ENCODE measurements at places on chromosomes 5 and 9.

DNA sequence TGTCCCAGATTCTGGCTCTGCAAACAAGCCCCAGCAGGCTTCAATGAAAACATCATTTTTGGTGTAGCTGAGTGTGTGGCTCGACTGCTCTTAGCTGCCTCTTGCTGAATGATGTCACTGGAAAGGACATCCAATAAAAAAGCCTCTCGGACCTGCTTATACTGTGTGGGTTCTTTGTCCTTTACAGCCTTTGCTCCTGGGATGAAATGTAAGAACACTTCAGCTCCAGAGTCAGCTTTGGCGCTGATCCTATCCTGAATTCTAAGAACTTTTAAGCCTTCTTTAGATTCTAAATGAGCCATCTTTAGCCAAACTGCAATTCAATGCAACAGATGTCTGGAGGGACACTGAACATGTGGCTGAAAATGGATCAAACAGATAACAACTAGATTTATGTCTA, 404.6 kb upstream of the C9orf72 start:
- DNase-seq = no peak

DNA sequence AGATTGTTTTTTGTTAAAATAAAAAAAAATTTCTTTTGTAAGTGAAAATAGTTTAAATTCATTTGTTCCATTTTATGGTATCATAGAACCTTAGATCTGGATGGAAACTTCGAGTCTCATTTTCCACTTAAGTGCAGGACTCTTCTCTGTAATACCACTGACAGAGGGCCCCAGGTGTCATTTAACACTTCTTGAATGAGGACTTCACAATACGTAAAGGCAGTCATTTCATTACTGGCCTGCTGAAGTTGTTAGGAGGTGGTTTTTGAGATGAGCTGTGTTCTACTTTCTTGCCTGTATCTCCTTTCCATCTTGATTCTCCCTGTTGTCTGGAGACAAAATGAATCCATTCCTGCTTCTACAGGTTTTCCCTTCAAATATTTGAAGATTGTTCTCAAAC, 455.3 kb downstream of the DMRT2 start:
- DNase-seq = no peak

GRCh38 chr9:93965830-93966577, 10.8 kb upstream of the BARX1 start:
- no peak for DNase-seq

DNA sequence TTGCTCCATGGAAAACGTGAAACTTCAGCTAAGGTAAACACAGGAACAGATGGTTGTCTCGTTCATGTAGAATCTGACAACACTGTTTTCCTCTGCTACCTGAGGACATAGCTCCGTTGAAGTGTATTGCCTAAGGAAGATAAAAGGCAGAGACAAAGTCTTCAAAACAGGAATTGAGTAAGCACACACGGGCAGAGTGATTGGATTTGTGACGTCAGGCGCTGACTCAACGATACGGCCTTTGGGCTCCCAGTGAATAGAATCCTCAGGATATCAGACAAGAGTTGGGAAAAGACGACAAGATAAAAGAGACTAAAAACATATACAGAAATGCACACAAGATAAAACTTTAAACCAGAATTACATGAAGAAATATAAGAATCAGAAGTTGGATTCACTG, 787.1 kb upstream of the CTNND2 start:
- no peak for DNase-seq

DNA sequence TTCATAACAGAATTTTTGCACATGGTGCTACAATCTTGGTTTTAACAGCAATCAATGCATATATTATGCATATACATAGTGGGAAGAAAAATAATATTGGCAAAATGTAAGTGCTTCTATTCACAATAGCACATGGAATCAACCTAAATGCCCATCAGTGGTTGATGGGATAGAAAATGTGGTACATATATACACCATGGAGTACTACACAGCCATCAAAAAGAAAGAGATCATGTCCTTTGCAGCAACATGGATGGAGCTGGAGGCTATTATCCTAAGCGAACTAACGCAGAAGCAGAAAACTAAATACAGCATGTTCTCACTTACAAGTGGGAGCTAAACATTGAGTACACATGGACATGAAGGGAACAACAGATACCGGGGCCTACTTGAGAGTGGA, 37.2 kb upstream of the TLX3 start:
- no peak for DNase-seq

- no peak for DNase-seq
These were observed 154.3 kb downstream of the KDM4C start for GRCh38 chr9:6911901-6912638.

DNA sequence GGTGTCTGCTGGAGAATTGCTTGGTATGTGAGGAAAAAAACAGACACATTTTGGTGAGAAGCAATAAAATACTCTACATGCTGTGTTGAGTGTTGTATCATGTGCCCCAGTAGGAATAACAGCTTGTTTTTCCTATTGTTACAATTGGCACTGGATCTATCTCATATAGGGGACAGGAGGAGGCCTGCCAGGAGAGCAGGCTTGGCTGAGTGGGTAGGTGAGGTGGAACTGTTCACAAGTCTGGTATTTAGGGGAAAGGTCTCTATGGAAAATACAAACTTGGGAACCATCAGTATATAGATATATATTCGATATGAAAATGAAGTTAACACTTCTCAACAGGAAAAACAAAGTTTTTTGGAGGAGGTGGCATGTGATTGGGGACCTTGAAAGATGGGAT, 9.5 kb upstream of the SH3TC2 start:
- DNase-seq = no peak

DNA sequence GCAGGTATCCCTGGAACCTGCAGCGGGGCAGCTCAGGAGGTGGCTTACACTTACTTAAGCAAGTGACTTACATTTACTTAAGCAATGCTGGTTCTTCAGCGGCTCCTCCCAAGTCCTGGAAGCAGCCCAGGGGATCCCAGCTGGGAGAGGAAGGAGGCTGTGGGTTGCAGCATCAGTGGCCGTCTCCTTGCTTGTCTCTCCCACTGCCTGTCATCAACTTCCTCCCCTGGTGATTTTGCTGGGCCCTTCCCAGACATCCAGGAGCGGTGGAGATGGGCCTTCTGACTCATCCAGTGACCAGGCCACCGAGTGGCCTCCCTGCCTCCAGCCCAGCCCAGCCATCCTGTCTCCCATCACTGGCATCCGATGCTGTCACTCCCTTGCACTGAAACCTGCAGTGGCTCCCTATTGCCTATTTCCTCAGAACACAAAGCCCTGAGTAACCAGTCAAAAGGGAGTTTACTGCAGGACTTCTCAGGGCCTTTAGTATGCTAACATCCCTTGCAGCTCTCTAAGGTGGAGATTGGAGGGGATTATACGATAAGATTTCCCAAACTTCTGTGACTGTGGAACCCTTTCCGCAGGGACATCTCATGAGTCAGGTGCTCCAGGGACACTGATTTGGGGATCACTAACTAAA, 155.9 kb upstream of the PHYKPL start:
- DNase-seq = no peak

DNA sequence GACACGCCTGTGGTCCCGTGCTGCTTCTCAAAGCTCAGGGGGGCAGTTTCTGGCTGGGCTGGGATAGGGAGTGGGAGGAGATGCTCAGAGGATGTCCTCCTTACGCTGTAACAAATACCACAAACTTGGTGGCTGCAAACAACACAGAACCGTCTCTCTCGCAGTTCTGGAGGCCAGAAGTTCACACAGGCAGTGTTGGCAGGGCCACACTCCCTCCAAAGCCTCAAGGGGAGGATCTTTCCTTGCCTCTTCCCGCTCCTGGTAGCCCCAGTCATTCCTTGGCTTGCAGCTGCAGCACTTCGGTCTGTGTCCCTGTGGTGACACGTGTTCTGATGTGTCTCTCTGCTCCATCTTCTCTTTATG, 10.4 kb upstream of the ORM1 start:
- no peak for DNase-seq

DNA sequence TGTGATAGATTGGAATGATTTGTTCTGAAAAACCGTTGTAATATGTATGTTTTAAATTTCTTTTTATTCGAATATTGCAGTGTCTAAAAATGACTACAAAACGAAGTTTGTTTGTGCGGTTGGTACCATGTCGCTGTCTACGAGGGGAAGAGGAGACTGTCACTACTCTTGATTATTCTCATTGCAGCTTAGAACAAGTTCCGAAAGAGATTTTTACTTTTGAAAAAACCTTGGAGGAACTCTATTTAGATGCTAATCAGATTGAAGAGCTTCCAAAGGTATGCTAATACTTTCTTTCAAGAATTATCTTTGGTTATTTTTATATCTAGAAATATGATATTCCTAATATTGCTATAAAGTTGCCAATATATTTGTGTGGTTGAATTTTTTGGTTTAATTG, 66.3 kb downstream of the ERBIN start:
- no peak for DNase-seq

- no peak for DNase-seq
These were observed 2.1 kb upstream of the ANXA1 start for GRCh38 chr9:73149371-73150067.
